ENCODE measurements at places on chromosomes 16 and 17. TPM values are rescaled to one million over a fixed set of nuclear protein-coding genes. Genes with fewer than 3 reads are reported as not detected.

DNA sequence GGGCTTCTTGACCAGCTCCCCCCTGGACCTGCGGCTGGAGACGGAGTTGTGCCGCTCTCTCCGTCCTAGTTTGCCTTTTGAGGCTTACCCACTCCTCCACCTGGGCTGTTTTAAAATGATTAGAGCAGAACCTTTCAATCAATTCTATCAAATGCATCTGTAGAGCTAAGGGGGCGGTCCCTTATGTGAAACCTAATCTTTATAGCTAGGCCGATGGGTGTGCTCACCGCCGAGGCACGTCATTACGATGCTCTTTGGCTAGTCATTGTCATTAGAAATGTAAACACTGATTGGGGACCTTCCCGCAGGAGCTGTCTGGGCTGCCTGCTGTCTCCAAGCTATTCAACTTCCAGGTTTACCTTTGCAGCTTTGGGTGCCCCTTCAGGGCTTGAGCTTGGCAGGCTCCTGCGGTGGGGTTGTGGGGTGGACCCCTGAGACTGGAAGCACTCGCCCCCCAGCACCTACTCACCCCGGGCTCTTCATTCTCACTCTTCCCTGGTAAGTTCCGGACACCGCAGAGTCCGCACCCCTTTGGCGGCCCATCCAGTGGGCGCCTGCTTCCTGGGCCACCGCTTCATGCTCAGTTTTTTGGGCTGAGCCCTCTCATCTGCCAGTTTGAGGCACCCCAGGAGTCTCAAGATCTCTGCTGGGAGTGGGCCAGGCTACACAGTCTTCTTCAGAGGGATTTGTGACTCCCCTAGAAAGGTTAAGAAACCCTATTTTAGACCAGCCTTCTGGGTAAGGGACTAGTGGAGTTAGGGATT is 20.9 kb upstream of the IL17C start:
- DNase-seq, result no peak

- no peak for DNase-seq
These were observed 318.3 kb downstream of the CBLN1 start for GRCh38 chr16:48963306-48963705.

DNA sequence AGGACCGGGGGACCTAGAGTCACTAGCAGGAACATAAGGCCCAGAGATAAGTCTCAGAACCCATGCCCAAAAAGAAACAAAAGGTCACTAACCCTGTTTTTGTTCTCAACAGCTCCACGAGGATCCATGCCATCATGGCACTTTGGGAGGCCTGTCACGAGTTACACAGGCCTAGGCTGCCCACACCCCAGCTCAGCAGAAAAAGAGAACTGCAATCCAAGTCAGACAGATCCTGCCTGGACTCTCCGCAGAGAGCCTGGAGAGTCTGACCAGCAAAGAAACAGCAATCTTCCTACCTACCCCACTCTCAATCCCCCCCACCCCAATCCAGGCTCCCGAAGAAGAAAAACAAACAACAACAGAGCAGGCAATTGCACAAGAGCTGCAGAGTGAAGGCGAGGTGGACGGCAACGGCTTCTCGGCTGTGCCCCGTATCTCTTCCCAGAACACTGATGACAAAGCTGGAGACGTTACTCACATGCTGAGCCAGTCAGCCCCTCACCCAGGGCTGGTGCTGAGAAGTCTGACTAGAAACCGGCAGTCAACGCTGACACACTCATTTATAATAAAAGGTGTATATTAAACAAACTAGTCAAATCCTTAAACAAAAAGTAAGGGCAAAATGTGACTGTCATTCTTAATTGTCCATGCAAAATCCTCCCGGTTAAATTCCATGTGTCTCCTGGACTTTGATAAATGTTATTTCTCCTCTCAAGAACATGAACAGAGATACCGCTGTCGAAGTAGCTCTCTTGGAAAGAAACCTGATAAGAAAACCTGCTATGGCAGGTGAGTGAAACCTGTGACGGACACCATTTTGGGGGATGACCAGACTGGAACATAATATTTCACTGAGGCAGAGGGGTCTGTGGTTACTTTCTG is 89.3 kb downstream of the SMG6 start:
- DNase-seq, result no peak

DNA sequence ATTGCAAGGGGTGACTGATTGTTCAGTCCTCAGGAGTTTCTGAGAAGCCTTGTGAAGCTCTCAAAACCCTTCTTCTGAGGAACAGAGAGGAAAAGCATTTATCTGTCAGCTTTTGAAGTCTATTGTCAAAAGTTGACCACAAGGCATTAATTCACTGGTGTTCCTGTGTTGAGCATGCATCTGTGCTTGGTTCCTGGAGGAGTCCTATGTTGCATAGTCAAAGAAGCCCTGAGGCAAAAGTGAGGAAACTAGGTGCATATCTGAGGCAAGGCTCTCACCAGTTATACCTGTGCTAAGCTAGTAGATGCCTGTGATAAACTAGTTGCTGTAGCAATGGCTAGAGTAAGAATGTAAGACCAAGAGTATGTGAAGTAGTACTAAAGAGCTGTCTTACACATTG is 1.8 kb upstream of the HEATR6 start:
- DNase-seq, result no peak

DNA sequence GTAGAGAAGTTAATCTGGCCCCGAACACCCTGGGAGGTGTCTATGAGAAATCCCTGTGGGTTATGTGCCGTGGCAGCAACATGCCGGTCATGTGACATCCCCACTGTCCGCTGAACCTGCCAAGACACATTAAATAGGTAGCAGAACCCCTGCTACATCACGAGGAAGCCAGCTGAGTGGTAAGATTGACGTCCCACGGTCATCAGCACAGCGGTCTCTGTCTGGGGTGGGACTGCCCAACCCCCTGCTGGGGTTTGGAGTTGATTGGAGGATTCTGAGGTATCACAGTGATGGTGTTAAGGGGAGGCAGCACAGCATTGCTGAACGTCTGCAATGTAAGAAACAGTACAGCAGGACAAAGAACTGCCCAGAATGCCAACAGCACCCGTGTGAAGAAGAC is 2.0 kb downstream of the TMED6 start:
- no peak for DNase-seq

DNA sequence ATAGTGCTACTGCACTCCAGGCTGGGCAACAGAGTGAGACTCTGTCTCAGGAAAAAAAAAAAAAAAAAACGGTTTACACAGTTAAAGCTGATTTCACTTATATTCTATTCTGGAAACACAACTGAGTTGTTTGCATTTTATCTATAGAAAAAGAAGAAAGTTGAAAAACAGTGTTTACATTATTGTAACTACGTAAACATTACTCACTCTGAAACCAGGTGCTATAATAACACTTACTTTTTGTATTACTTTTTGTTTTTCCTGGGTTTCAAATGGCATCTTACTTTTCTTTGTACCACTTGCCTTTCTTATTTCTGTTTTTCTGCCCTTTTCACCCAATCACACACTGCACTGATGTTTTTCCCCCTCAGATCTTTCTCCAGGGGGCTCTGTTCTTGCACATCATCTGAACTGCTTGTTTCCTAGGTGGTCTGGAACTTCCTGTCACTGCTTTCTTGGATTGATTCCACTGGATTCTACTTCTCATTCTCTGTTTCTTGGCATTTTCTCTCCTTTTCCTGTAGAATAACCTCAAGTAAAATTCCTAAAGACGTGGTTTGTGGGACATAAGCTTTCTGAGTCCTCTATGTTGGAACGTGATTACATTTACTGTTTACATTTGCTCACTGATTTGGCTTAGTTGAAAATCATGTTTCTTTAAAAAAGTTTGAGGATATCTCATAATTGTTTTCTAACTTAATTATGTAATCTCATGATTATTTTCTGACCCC is 142.1 kb downstream of the HS3ST3B1 start:
- DNase-seq, result no peak

- no peak for DNase-seq
These were observed 24.7 kb downstream of the HS3ST2 start for GRCh38 chr16:22838681-22839080.

Gene CBFA2T3
- 2.0 TPM for total RNA-seq

DNA sequence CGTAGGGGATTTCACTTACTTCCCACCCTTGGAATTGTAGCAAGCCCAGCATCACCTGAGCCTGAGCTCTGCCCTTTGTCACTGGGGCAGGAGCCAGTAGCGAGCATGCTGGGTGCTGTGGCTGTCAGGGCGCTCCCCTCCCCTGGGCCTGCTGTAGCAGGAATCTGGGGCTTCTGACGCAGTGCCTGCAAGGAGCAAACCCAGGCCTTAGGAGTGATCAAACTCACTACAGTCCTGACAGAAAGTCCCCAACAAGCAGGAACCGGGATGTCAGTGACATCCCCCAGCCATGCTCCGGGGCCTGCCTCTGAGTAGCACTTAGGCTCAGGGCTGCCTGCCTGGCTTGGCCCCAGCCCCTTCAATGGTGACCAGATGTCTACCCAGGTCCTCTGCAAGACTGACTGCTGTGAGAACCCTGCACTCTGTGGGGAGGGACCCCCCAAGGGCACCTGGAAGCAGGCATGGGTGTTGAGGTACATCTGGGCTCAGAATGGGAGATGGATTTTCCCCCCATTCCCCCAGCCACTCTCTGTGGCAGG is 23.5 kb downstream of the PLD6 start:
- DNase-seq, result no peak

All from naive thymus-derived CD8-positive, alpha-beta T cell (primary cell).